ENCODE measurements at places on chromosomes 1 and 21.

GRCh38 chr1:36024847-36025246 is 59.0 kb upstream of the TEKT2 start:
- no peak for DNase-seq

DNA sequence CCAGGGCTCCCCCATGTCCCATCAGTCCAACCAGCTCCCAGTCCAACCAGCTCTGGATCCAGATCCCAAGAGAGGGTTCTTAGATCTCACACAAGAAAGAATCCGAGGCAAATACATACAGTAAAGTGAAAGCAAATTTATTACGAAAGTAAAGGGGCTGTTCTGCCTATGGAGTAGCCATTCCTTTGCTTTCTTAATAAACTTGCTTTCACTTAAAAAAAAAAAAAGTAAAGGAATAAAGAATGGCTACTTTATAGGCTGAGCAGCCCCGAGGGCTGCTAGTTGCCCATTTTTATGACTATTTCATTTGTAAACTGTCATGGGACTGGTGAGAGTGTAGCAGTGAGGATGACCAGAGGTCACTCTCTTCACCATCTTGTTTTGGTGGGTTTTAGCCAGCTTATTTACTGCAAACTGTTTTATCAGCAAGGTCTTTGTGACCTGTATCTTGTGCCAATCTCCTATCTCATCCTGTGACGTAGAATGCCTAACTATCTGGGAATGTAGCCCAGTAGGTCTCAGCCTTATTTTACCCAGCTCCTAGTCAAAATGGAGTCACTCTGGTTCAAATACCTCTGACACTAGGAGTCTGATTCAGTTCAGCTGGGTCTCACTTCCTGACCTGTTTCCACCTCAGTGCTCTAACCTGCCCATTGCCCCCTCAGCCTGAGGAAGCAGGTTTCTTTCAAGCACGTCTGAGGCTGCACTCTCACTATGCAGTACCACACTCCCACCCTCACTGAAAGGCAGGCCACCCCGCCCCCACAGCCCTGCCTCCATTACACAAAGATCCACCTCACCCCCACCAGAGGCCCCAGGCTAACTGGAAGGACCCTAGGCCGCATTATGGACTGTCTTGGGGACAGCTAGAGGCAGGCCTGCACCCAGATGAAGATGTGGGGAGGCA is 26.5 kb upstream of the ATP2B4 start:
- DNase-seq: no peak

DNA sequence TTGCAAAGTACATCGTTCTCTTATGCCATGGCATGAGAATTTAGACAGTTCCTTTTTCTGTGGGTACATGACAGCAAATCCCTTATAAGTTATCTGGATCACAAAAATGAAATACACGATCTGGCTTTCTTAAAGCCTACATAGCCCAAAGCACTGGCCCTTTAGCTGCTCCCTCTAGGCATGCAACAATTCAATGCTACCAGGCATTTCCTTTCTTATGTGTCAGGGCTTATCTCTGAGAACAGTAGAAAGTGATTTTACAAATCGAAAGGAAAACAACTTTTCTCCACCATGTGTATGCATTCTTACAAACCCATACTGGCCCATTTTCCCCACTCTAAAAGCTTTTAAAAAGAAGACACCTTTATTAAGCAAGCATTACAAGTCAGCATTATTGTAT is 139.7 kb downstream of the GRIK1 start:
- DNase-seq: no peak

- DNase-seq: no peak
Observed at GRCh38 chr1:173342736-173343135, 134.4 kb upstream of the PRDX6 start.

DNA sequence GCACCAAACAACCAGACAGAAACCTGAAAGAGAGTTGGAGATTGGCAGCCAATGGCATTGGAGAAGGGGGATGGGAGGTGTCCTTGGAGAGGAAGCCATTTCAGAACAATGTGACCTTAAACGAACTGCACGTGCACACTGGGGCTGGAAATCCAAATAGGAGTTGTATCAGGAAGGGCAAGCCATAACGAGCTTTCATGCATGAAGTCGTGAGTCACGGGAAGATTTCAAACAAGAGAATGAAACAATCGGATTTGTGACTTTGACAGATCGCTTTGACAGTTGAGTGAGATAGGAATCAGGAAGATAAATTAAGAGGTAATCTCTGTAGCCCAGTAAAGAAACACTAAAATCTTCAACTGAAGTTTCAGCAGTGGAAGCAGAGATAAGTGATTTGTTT is 445.8 kb upstream of the ZP4 start:
- DNase-seq: no peak

GRCh38 chr1:36925251-36925650 is 109.1 kb downstream of the GRIK3 start:
- DNase-seq: no peak

DNA sequence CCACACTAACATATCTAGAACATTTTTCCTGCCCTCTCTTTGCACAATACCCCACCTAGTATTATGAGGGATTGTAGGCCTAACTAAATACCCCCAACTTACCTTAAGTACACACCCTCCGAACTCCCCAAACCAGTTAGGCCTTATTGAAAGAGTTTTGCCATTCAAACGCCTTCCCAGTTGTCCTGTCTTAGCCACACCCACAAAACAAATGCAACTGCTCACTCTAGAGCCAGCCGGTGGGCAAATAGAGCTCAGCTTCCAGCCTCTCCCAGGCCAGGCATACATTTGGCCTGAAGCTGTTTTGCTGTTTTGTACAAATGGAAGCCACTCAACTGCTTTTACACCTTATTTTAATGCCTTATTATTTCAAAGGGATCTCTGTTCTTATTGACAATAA is 224.2 kb upstream of the RUNX1 start:
- DNase-seq: no peak

GRCh38 chr1:36346741-36347370 is 23.4 kb upstream of the EVA1B start:
- DNase-seq: no peak

DNA sequence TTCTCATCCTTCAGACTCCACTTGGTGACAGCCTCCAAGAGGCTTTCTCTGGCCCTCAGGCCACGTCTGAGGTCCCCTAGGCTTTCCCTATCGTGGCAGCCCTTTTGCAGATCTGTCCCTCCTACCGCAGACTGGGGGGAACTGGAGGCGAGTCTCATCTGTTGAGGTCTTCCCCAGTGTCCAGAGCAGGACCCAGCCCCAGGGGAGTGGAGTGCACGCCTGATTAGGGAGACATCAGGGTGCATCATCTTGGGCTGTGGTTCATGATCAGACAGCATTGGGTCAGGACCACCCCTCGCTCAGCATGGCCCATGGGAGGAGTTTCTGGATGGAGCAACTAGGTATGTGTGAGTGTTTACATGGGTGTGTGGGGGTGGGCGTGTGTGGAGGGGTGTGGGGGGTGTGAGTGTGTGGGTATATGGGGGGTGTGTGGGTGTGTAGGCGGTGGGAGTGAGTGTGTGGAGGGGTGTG is 8.5 kb upstream of the MATN1 start:
- DNase-seq: no peak

GRCh38 chr1:31101147-31101502 is 35.6 kb upstream of the PUM1 start:
- no peak for DNase-seq

- no peak for DNase-seq
Observed at GRCh38 chr1:57192222-57192621, 226.4 kb upstream of the C8B start.

DNA sequence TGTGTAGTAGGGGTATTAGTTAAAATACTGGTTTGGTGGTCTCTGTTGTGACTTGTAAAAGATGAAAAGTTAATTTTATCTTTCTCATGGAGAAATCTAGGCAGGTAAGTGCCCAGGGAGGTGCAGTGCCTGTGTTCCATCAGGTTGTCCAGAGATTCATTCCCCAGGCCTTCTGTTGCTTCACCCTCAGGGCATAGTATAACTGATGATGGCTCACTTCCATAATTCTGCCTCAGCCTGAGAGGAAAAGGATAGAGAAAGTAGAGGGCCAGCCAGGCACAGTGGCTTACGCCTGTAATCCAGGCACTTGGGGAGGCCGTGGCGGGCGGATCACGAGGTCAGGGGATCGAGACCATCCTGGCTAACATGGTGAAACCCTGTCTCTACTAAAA is 153.9 kb downstream of the FMN2 start:
- DNase-seq: no peak

GRCh38 chr21:41228492-41228891 is 60.5 kb downstream of the BACE2 start:
- DNase-seq: no peak

DNA sequence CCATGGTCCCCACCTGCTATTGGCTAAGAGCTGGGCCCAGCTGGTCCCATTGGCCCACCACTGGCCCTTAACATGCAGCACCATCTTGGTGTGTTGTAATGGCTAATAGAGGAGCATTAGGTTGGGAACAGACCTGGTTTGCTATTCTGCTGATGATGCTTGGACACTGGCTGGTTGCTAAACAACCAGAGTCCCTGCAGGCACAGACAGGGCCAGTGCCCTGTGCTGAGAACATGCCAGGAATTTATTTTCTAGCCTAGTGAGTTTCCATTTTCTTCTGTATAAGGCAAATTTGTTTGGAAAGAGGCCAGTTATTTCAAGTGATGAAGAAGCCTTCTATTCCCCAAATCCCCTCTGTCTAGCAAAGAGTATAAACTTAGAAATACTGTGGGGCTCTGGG is 42.9 kb upstream of the TDRD10 start:
- DNase-seq: no peak

DNA sequence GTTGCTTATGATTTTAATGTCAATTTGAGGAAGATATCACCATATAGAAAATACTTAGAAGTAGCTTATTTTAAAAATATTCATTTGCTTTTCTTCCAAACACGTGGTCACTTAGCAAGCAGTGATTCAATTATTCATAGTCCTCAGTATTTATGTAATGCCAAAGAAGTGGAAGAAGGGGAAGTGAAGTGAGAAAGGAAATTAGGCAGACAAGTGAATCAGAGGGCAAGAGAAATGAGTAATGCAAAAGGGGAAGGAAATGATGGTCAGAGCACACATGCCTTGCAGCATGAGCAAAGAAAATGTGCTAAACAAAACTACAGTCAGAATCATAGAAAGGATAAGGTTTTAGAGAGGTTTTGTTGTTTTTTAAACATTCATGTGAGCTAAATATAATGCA is 31.8 kb downstream of the SDCCAG8 start:
- peak; percentile 98 for DNase-seq

DNA sequence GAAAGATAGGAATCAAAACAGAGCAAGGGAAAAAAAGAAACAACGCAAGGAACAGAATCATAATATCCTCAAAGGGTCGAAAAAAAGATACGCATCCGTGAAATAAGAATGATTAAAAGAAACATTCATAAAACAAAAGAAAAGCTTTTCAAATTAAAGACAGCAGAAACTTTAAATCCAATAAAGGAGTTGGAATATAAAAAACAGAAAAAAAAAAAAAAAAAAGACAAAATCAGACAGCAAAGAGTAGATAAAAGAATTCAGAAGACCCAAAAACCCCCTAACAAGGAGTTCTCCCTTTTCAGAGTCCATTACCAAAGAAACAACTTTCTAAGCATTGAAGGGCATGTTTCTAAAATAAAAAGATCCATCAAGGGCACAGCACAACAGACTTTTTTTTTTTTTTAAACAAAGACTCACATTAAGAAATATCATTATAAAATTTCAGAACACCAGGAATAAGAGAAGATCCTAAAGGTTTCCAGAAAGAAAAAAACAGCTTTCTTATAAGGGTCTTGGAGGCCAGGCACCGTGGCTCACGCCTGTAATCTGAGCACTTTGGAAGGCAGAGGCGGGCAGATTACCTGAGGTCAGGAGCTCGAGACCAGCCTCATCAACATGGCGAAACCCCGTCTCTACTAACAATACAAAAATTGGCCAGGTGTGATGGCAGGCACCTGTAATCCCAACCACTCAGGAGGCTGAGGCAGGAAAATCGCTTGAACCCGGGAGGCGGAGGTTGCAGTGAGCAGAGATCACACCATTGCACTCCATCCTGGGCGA is 44.7 kb downstream of the ENAH start:
- DNase-seq: no peak

GRCh38 chr21:29302359-29302875 is 3.7 kb downstream of the BACH1 start:
- no peak for DNase-seq

DNA sequence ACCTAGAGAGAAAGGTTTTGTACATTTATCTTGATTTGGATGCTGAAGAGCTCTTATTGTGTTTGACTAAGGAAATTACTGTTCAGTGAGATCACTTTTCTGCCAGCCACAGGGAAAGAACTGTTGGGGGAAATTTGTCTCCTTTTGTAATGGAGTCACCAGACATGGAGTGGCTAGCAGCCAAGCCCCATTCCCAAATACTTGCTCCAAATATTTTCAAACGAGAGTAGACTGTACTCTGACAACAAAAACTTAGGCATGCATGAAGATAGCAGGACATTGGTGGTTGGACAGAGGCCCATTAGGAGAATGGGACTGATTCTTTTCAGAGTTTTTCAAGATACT is 21.1 kb downstream of the IPO9 start:
- DNase-seq: no peak

DNA sequence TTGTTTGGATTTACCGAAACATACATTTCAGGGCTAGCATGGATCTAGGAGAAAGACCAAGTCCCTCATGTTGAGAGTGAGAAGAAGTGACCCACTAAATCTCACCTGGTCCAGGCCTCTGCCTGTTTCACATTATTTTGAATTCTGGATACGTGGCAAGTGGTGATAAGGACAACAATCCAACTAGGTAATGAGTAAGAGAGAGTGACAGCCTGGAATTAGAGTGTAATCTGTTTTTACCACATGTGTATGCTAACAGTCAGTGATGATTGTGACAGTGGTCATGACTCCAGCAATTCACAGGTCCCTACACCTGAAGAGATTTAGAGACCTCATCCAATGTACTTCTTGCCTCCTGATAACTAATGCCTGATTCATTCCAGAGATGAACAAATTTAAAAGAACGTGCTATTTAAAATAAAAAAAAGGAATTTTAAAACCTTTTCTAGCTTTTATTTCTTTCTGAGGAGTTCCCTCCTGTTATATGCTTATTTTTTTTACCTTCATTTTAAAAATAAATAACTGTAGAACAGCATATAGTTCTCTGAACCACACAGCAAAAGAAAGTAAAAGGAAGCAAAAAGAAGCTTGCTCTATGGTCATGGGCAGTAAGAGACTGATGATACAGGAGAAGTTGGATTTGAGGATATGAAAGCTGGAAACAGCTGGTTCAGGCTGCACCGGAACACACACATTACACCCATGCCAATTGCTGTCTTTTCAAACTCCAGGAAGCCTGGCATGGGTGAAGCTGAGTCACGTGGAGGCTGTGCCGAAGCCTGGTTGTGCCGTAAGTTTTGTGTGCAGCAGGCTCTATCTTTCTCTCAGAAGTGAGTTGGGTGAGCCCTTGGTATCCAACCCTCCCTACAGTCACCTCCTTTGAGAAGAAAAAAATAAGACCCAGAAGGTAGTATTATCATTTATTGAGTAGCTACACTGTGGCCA is 14.7 kb downstream of the C1orf116 start:
- DNase-seq: no peak

Data from bone marrow (tissue), 2 donors.